Peyer's patch (tissue), 4 donors: ENCODE measurements at places on chromosomes 5 and 9.

GRCh38 chr5:116858705-116859333 is 284.2 kb upstream of the SEMA6A start:
- no peak for DNase-seq

DNA sequence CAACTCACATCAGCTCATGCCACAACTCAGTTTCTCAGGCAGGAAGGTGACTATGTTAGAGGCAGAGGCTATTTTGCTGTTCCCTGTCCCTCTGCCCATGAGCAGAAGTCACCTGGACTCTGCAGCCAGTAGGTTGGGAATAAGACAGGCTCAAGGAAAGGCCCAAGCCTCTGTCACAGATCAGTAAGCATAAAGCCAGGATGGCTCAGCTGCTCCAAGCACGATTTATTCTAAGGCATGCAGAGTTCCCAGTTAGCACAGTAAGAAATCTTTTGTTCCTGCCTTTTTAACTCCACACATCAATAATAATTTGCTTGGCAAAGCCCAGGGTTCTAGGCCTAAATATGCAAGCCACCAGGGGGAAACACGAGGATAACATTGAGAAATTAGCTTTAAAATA is 249.0 kb upstream of the ADRA1B start:
- DNase-seq, result no peak

DNA sequence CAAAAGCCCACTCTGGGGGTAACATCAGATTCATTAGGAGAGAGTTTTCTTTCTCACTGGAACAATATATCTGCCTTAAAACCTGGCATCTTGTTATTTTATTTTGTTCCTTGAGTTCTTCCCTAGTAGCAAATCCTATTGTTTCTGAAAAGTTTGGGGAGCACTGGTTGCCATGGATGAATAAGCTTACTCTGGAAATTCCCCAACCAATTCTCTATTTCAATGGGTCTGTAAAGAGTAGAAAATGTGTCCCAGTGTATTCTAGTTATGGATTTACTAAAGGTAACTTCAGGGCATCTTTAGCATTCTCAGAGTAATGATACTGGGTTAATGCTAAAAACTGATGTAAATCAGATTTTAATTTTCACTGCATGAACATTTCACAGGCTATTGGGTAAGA is 94.2 kb upstream of the S1PR3 start:
- DNase-seq, result no peak

DNA sequence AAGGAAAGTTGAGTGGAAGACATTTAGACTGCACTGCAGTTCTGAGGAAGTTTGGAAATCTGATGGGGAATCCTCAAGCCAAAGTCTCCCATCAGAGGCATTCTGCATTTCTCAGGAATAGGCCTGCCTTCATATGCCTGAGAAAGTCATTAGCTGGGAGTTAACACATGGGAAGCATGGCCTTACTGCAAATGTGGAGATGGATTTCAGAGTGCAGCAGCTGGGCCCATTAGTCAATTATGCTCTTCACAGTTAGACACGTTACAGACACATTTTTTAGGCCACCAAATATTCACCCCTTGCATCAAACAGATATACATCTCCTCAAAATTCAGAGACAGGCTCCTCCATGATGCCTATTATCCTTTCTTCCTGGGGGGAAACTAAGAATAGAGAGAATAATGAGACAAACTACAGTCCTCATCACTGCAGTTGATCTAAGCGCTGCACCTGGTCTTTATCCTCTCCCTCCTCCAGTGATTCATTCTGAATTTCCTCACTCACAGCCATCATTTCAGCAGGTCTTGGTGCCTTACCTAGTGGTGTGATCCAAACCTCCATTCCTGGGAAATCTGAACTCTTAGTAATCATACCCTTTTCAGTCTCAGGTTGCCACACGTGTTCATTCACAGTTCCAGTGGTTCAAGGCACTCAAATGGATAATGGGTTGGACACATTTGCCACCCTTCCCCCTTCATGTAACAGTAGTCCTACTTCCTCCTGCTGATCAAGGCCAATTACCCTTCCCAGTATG is 47.9 kb upstream of the PPP2CA start:
- DNase-seq, result no peak

DNA sequence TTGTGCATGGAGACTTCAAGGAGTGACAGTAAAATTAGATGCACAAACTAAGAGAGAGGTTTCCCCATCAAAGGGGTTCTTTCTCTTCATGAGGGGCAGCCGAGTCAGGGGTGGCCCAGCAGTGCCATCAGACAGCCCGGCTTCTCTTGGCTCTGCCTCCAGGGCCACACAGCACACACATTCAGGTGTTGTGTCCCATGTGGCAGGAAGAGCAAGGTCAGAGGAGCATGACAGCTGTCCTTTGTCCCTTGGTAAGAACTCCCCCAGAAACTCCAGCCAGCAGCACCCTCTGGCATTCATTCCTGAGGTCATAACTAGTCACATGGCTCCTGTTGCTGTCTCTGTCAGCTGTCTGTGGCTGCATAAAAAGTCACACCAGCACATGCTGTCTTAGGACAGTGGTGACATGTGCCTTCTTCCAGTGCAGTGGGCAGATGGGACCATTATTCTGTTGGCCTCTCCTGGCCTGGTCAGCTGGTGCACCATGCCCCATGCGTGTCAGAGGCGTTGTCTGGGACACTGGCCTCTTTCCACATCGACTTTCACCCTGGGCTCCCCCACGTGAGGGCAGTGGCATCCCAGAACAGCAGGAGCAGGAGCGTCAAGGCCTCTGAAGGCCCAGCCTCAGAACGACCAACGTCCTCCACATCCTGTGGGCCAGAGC is 78.4 kb upstream of the OTULINL start:
- no peak for DNase-seq
